Stimulated activated CD8-positive, alpha-beta memory T cell treated with anti-CD3 and anti-CD28 coated beads, Interleukin-7, amount 100 ng/mL, for 4 hours (primary cell): ENCODE measurements at places on chromosomes 5 and 9.

DNA sequence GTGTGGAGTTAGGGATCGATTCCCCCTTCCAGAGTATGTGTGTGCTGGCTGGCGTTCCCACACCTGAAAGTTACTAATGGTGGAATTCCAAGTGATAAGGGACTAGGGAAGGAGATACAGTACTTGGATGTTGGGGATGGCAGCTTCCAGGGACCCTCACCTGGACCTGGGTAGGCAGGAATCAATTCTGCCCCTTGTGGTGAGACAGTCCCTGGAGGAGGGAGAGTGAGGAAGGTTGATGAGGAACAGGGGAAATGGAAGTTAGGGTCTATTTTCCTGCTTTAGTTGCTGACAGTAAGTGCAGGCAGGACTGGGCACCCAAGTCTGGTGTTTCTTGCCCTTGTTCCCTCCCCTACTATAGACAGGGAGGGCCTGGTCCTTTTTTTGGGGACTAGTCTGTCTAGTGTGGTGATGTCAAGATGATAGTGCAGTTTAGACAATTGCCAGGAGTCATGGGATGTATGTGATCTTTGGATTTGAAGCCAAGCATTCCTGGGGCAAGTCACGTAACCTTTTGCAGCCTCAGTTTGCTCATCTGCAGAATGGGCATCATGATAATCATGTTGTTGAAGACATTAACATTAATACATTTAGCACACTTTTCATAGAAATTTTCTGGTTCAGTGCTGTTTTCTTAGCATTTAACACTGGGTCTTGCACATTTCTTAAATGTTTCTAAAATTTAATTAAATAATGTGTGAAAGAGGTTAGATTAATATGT, 51.7 kb downstream of the DAB2IP start:
- DNase-seq, result no peak

GRCh38 chr5:22088517-22088916, 764.6 kb downstream of the CDH12 start:
- DNase-seq, result no peak

DNA sequence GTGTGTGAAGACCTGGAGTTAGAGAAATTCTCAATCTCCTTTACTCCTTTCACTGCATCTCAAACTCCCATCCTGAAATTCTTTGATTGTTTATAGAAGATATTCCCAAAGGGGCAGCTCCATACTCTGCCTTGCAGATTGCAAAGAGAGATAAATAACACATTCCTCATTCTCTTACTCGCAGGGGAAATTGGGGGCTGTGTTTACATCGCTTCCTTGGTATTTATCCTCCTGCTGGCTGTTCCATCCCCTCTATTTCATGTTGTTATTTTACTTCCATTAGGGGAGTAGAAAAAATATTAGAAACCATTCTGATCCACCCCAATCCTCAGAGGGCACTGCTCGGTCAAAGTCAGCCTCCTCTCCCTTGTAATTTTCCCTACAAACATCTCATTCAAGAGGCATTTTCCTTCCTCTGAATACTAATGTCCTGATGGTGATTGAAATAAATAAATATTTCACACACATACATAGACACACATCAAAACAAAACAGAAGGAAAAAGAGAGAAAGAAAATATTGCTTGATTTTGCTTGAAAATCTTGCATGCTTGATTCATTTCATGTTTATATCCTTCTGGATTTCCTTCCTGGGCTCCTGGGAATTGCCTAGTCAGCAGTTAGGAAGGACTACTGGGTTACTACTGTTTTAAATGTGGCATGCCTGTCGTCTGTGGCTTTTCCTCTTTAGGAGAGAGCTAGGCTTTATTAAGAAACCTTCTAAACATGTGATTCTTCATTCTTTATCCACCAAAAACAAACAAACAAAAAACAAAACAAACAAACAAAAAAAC, 420.1 kb upstream of the PAPPA start:
- no peak for DNase-seq

GRCh38 chr5:106637275-106637674, 1033.5 kb downstream of the EFNA5 start:
- no peak for DNase-seq

DNA sequence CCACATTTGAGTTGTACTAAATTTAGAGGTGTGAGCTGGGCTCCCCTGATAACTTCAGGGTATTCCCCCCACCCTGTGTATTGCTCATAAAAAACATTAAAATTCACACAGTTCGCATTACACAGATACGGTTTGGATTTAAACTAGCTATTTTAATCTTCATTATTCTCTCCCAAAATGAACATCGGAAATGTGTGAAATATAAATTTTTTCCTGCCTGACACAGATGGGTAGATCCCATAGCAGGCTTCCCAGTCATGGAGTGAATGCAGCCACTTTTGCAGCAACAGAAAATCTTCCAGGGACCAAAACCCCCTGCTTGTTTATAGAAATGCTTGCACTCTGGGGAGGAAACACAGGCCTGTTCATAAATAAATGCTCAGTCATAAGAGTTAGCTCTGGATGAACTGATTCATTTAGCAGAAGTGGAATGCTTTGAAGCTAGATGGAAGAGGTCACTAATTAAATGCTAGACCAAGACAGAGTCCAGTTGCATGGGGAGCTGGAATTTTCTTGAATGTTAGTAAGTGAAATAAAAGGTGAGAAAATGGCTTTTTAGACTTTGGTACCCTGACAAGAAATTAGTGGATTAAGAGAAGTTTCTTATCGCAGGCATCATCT, 115.6 kb downstream of the PDE8B start:
- DNase-seq, result no peak

DNA sequence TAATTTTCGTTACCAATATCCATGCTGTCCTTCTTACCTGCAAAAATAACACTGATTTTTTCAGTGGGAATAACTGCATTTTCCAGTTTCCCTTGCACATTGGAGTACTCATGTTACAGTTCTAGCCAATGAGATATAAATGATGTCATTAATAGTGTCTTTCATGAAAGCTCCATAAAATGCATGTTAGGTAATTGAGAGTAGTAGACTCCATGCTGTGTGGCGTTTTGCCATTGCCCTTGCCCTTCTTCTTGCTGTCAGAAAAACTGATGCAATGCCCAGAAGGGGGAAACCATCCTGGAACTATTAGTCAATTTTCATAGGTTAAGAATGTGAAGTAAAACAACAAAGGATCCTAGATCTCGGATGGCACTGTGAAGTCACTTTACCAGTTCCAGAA, 1765.3 kb downstream of the EFNA5 start:
- no peak for DNase-seq

DNA sequence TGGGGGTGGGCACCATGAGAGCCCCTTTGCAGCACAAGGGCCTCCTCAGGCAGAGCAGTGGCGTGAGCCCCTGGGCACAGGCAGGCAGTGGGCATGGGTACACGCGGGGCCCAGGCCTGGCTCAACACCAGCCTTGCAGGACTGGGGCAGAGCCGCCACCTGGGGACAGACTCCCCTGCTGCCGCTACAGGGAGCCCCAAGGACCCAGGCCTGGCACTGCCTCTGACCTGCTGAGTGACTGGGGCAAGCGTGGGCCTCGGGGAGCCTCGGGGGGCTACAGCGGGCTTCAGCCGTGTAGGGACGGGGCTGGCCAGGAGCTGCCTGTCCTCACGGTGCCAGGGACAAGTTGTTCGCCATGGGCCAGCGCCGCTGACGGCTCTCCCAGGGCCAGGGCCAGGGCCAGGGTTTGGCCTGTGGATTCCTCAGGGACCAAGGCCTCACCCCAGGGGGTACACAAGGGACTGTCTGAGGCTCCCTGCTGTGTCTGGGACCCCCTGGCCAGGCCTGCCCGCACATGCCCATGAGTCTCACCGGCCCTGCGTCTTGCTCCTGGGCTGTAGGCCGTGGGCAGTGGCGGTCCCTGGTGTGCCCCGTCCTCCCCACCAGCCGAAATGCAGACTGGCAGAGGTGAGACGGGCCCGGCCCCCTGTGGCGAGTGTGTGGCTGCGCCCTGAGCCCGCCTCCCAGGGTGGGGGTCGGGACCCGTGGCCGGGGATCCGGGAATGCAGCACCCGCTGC, 42.5 kb downstream of the KCNT1 start:
- DNase-seq, result no peak

GRCh38 chr9:133107245-133107722, 13.8 kb downstream of the RALGDS start:
- no peak for DNase-seq

DNA sequence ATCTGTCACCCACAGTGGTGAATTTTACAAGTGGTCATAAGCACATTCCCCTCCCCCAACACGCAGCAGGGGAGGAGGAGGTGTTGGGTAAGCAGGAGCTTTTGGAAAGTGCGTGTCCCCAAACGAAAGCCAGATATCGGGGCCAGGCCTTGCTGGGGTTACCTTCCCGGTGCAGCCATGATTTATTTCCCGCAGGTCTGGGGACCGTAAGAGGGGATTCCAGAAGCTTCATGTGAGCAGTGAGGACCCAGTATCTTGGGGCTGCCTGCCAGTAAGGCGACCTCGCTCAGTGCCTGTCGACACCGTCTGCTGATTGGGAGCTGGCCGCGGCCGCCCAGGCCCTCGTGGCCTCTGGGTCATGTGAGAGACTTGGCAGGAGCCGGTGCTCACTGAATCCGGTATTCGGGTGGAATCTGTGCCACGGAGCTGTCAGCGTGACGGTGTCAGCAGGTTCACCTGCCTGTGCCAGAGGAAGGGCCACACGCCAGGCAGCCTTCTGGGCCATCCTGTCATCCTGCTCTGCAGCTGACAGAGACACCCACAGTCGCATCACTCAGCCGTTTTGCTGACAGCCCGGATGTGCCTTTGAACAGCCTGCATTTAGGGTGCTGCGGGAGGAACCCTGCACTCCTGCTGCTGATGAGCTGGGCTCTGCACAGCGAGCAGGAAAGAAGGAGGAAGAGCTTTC, 37.3 kb downstream of the SEC61B start:
- DNase-seq, result peak; percentile 13

GRCh38 chr5:139265001-139265400, 28.5 kb upstream of the MATR3 start:
- DNase-seq, result no peak

DNA sequence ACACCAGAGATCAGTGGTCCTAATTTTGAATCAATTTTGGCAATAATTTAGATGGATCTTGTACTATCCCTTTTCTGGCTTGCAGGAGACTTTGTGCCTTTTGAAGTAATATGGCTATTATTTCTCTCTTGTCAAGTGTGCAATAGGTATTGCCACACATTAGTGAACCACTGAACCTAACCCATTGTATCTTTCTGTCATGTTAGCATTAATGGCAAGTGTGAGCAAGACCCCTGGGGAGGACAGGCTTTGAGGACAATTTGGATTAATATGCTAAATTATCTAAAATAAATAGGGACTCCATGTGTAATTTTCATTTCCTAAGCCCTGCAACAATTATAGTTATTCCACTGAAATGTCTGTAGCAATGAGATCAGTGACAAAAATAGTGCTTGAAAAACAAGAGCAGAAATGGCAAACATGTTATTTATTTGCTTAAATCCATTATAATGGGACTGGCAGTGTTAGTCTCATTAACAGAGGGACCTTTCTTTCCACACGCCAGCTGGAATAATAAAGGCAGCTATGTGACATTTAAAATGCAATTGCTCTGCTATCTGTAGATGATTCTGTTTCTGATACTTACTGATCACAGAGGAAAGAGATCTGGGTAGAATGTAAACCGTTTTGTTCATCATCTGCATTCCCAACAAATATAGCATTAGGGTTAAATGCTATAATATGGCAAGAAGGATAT, 753.3 kb upstream of the ZNF608 start:
- no peak for DNase-seq

GRCh38 chr5:119275601-119276173, 80.1 kb upstream of the TNFAIP8 start:
- no peak for DNase-seq

DNA sequence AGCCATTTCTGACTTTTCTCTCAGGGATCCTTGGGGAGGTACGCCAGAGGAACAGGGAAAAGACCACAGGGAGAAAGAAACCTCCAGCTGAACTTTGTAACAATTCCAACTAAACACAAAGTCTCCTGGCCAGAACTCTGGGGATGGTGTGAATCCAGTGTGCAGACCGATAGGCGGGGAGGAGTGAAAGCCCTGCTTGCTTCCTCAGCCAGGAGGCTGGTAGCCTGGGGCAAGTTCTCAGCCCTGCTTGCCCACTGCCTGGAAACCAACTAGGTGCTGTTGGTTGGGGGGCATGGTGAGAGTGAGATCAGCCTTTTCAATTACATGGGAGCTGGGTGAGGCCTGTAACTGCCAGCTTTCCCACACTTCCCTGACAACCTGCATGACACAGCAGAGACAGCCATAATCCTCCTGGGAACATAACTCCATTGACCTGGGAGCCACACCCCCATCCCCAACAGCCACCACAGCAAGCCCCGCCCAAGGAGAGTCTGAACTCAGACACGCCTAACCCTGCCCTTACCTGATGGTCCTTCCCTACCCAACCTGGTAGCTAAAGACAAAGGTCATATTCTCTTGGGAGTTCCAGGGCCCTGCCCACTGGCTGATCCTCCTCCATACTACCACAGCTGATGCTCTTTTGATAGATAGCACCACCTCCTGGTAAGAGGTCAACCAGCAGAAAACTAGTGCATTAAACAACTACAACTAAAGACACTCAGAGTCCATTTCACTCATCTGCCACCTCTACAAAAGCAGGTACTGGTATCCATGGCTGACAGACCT, 100.1 kb upstream of the TNFAIP8 start:
- no peak for DNase-seq

- DNase-seq, result no peak
Observed at GRCh38 chr9:120465685-120466407, 114.1 kb downstream of the CDK5RAP2 start.

DNA sequence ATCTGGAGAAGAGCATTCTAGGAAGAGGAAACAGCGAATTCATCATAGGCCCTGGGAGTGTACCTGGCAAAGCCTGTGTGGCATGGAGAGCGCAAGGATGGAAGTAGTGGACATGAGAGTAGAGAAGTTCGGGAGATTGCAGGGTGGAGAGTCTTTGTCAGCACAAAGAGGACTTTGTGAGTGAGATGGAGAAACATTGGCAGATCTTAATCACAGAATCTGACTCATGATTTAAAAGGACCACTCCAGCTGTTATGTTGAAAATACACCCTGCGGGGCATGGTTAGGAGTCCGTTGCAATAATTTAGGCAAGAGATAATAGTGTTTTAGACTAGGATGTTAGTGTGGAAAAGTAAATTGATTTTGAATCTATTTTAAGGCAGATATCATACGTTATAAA, 116.9 kb downstream of the HACD4 start:
- no peak for DNase-seq

GRCh38 chr9:68785965-68786364, 80.9 kb downstream of the PIP5K1B start:
- DNase-seq, result no peak

DNA sequence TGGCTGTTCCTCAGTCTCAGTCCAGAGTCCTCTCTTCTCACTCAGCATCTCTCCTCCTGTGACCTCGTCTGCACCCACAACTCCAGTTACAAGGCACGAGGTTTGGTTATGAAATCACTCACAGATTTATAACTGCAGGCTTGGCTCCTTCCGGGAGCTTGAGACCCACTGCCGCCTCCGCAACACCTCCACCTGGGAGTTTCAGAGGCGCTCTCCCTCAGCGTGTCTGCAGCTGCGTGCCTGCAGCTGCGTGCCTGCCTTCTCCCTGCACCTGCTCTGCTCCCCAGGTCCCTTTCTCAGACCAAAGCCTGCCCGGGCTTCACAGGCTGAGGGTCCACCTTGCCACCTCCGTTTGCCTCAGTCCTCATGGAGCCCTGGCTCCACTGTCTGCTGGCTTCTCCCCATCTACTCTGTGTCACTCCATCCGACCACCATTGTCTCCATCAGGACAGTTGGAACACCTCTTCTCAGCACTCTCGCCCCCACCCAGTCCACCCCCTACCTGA, 51.5 kb downstream of the HRH2 start:
- DNase-seq, result no peak
